ENCODE measurements at places on chromosomes 12 and 14. TPM values are rescaled to one million over a fixed set of nuclear protein-coding genes. Genes with fewer than 3 reads are reported as not detected.

The ETFRF1 gene
- 50.9 TPM for polyA plus RNA-seq

The ESR2 gene
- polyA plus RNA-seq, result not detected

DNA sequence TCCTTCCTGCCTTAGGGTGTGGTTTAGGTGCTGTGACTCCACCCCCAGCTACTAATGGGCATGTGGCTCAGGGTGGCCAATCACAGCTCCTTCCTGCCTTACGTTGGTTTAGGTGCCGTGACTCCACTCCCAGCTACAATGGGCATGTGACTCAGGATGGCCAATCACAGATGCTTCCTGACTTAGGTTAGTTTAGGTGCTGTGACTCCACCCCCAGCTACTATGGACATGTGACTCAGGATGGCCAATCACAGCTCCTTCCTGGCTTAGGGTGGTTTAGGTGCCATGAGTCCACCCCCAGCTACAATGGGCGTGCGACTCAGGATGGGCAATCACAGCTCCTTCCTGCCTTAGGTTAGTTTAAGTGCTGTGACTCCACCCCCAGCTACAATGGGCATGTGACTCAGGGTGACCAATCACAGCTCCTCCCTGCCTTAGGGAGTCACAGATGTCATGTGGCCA lies 163.9 kb downstream of the TBX5 start:
- no peak for DNase-seq

GRCh38 chr12:42097971-42098370 lies 46.7 kb downstream of the GXYLT1 start:
- peak; percentile 52 for DNase-seq

- no peak for DNase-seq
Measured at GRCh38 chr12:66453844-66454243, 151.6 kb downstream of the HELB start.

The EP400 gene
- polyA plus RNA-seq, result 5.2 TPM

GRCh38 chr12:57031138-57031725 lies 14.9 kb upstream of the TAC3 start:
- DNase-seq, result no peak

GRCh38 chr12:132197581-132198354 lies 53.5 kb downstream of the NOC4L start:
- DNase-seq, result no peak

DNA sequence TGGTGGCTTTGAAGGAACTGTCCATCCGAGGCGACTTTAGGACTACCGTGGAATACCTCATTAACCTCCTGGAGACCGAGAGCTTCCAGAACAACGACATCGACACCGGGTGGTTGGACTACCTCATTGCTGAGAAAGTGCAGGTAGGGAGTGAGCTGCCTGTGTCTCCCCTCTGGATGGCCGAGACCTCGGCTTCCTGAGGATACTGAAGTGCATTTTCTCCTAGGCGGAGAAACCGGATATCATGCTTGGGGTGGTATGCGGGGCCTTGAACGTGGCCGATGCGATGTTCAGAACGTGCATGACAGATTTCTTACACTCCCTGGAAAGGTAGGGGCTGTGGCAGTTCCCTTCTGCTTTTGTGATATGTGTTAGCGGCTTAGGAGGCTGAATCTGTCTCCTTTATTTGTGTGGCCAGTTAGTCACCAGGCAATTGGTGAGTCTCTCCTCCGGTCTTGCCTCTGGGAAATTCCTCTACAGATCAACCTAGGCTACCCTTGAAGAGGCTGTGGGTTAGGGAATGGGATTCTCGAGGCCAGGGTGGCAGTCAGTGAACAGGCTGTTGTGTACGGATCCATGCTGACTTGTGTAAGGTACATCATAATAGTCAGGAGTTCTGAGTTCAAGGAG lies 75.3 kb downstream of the ACACB start:
- DNase-seq, result no peak

DNA sequence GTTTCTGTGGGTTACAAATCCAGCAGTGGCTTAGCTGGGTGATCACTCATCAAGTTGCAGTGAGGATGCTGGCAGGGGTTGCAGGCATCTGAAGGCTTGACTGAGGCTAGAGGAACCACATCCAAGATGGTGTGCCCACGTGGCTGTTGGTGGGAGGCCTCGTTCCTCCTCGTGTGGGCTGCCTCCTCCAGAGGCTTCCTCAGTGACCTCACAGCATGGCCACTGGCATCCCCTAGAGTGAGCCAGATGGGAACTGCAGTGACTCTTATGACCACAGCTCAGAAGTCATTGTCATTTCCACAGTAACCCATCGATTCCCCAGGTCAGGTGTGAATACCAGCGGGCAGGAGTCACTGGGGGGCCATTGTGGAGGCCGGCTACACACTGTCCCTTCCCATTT lies 17.8 kb downstream of the AACS start:
- no peak for DNase-seq

GRCh38 chr12:6653987-6654386 lies 6.8 kb upstream of the ACRBP start:
- no peak for DNase-seq

- DNase-seq, result no peak
Measured at GRCh38 chr12:113369391-113369985, 11.1 kb downstream of the PLBD2 start.

The PIANP gene
- 0.50 TPM for polyA plus RNA-seq

DNA sequence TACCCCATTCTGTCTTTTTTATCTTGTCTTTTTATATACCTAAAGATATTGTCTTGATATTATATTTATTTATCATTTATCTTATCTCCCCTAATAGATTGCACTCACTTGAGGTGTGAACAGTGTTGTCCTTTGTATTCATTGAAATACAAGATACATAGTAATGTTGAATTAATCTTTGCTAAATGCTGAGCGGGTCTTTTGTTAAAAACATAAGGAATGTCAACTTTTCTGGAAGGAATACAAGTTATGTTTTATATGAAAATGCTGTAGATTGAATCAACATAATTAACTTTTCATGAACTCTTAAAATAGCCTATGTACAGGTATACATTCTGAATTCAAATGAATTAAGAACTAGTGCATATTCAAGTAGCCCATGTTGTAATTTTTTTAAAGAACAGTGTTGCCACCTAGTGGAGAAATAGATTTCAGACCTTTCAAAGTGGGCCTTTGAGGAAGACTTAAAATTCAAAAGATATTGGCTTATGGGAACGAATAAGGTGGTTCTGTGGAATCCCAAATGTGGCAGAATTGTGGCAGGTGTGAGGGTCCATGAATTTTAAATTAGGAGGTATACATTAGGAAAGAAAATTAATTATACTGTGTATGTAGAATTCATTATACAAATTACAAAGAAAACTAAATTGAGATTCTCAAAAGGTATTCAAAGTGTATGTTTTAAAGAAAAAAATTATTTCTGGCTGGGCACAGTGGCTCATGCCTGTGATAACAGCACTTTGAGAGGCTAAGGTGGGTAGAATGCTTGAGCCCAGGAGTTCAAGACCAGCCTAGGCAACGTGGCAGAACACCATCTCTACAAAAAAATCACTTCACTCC lies 19.1 kb downstream of the BBOF1 start:
- DNase-seq, result no peak

The TAPBPL gene
- 13.0 TPM for polyA plus RNA-seq

DNA sequence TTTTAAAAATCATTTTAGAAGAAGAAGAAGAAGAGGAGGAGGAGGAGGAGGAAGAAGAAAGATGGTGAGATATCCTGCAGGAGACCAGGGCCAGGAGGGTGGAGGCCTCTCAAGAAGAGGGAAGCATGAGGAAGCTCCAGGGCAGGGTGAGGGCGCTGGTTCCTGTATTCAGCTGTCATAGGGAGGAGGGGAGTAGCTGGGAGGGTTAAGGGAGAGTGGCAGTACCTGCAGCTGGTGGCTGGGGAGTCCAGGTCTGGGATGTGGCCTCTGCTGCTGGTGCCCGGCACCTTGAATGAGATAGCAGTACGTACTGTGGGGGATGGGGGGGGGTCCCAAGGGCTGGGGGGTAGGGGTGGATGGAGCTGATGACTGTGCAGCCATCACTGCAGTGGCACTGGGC lies 9.8 kb downstream of the RBP5 start:
- DNase-seq, result no peak

GRCh38 chr12:108591267-108591980 lies 6.5 kb downstream of the TMEM119 start:
- no peak for DNase-seq

Data from stomach (tissue), 19 donors.